Right renal pelvis (tissue), 4 donors: ENCODE measurements at places on chromosomes 2 and 18.

GRCh38 chr2:102094917-102095316 is 47.6 kb upstream of the IL1R1 start:
- DNase-seq: no peak

GRCh38 chr2:166436189-166436588 is 57.9 kb downstream of the SCN7A start:
- no peak for DNase-seq

DNA sequence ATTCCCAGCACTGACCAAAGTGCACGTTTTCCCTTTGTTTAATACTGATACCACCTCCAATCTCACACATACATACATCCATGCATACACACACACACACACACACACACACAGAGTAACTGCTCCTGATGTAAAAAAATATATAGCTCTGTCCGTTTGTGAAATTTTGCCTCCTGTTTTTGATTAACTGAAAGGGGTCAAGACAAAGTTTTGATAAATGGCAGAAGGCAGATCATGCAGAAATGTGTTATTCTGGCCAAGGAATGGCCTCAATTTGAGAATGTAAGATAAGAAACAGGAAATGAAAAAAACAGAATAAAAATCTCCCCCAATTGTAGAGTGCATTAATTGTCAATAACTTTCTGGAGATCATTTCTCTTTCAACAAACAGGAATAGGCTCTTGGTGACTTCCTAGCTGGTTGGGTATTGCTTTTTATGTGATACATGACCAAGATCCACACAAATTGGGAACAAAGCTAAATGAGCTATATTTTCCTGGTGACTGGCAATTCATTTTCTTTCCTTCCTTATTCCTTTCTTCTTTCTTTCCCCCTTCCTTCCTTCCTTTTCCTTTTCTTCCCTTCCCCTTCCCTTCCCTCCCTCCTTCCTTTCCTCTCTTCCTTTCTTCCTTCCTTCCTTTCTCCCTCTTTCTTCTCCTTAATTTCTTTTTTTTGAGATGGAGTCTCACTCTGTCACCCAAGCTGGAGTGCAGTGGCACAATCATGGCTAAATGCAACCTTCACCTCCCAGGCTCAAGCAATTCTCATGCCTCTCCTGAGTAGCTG is 88.9 kb upstream of the PMAIP1 start:
- no peak for DNase-seq

DNA sequence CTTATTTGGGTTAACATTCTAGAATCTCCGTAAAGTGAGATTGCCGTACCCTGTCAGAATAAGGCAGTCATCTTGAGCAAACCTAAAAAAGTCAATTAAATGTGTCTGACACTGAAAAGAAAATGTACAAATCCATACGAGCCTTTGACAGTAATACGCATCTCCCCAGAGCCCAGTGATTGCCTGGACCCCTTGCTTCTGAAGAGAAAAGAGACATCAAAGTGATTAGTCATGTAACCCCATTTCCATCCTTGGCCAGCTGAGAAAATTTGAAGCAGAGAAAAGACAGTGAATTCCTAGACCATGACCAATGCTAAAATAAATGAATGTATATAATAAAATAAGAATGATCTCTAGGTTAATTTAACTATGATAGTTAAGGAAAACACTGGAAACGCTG is 1499.4 kb downstream of the SUCLG1 start:
- DNase-seq: no peak

DNA sequence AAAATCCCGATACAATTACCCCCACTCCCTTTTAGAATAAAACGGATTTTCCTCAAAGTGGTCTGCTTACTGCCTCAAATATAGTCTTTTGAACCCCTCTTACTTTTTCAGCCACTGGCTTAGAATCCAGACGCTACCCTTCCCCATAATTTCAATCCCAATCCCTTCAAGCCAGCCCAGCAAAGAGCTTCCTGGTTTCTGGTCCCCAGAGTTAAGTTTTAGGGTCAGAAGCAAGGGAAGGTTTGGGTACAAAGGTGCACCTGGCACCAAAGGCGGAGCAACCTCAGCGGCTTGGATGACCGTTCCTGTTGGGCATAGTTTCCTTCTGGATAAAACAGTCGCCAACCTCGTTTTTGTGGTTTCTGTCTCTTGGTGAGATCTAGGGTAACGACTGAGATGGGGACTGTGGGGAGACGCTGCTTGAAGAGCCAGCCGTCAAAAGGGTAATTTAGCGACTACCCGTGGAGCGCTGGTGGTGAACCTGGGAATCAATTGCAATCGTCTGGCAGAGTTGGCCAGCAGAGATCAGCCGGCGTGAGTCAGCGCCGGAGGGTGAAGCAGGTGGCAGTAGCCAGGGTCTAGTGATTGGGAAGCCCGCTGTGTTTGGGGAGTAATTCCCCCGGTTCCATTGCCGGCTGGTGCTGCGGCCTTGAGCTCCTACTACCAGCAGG is 1.6 kb downstream of the FEV start:
- no peak for DNase-seq
